Esophagus muscularis mucosa (tissue), 4 donors: ENCODE measurements at places on chromosomes 7 and 10.

DNA sequence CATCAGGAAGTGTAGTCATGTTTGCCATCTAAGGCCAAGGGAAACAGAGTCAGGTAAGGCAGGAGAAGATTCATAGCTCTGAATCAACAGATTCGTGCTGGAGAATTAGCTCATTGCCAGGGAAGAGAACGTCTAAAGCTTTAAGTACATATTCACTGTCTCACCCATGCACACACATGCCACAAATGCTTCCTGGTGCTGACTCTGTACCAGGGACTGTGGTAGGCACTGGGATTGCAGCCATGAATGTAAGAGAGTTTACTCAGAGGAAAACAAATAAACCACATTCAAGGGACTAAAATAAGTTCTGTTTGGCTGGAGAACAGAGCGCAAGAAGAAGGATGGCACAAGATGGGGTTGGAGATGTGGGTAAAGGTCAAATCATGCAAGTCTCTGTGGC is 89.8 kb upstream of the HPS1 start:
- no peak overlapping the region for H3K27ac ChIP-seq
- no peaks in the 10 kb centered on the region for H3K36me3 ChIP-seq
- no peak overlapping the region for H3K4me3 ChIP-seq
- no peaks in the 10 kb centered on the region for H3K4me1 ChIP-seq
- DNase-seq, result no peak
- H3K27me3 ChIP-seq, result no peaks in the 10 kb centered on the region

GRCh38 chr7:18461785-18462467 is 33.6 kb upstream of the HDAC9 start:
- H3K27ac ChIP-seq, result no peak overlapping the region
- H3K4me3 ChIP-seq, result no peak overlapping the region
- H3K27me3 ChIP-seq, result no peaks in the 10 kb centered on the region
- no peaks in the 10 kb centered on the region for H3K4me1 ChIP-seq

DNA sequence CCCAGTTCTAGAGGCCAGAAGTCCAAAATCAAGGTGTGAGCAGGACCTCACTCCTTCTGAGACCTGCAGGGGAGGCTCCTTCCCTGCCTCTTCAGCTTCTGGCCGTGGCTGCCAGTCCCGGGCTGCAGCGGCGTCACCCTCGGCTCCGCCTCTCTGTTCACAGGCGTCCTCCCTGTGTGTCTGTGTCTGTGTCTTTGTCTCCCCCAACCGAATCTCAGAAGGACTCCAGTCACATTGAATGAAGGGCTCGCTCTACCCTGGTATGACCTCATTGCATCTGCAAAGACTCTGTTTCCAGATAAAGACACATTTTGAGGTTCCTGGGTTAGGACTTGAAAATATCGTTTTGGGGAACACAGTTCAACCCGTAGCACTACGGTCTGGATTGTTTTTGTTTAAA is 33.1 kb upstream of the GALNT11 start:
- no peak overlapping the region for H3K4me3 ChIP-seq
- H3K4me1 ChIP-seq, result no peaks in the 10 kb centered on the region
- H3K27me3 ChIP-seq, result no peaks in the 10 kb centered on the region
- no peak overlapping the region for H3K27ac ChIP-seq

DNA sequence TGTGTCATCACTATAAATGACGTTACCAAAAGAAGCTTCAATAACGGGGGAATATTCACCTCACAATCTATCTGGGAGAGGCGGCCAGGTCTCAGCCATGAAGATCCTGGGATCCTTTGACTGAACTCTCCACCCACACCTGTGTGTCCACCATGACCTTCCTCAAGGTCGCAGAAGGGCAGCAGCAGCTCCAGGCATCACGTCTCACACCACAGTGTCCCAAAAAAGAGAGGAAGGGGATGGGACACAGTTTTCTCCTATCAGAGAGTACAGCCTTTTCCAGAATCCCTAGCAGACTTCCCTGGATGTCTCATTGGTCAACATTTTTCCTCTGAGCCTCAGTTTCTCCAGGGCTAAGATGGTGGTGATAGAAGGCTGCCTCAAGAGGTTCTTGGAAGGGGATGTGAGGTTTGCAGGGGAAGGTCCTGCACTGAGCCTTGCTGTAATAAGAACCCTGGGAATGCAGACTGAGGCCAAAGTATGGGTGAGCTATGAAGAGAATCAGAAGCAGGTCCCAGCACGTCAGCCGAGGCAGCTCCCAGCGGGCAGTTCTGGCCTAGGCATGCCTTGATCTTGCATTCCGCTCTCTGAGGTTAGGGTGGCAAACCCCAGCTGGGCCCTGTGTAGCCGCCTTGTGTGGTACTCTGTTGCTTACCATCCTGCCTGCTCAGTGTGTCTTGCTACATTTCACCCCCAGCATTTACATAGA is 63.8 kb downstream of the COL26A1 start:
- DNase-seq, result no peak
- H3K27me3 ChIP-seq, result no peaks in the 10 kb centered on the region

DNA sequence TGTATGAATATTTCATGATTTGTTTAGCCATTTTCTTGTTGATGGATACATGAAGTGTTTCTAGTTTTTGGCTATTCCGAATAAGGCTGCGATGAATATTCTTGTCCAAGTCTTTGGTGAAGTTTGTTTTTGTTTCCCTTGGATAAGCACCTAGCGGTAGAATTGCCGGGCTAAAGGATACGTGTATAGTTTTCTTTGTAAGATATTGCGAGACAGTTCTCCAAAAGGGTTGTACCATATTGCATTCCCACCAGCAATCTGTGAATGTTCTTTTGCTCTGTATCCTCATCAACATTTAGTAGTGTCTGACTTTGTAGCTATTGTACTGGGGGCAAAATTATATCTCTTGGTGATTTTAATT is 142.6 kb downstream of the DOCK1 start:
- no peak overlapping the region for H3K4me3 ChIP-seq
- H3K36me3 ChIP-seq, result peaks cover 7% of the 10 kb centered on the region
- H3K4me1 ChIP-seq, result no peaks in the 10 kb centered on the region
- DNase-seq, result no peak
- no peak overlapping the region for H3K27ac ChIP-seq

- no peaks in the 10 kb centered on the region for H3K4me1 ChIP-seq
- no peak for DNase-seq
- no peaks in the 10 kb centered on the region for H3K36me3 ChIP-seq
- H3K27ac ChIP-seq, result no peak overlapping the region
- no peak overlapping the region for H3K4me3 ChIP-seq
Observed at GRCh38 chr7:12494687-12495024, 75.9 kb upstream of the SCIN start.

GRCh38 chr7:96285579-96285978 is 36.3 kb downstream of the SLC25A13 start:
- DNase-seq, result no peak
- H3K36me3 ChIP-seq, result no peaks in the 10 kb centered on the region
- H3K27ac ChIP-seq, result no peak overlapping the region
- no peak overlapping the region for H3K4me3 ChIP-seq
